ENCODE measurements at places on chromosomes 2 and 18.

DNA sequence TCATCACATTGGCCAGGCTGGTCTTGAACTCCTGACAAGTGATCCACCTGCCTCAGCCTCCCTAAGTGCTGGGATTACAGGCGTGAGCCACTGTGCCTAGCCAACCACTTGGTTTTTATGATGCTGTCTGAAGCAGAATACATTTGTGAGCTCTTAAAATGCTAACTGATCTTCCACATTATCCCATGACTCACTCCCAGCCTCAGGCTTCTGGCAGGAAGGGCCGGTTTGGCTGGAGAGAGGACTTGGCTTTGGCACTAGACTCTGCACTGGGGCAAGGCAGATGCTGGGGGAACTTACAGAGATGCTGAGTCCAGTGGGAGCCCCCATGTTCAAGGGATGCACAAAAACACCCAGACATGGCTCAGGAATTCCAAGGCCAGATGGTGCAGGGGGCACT, 40.5 kb upstream of the SH3BP4 start:
- peak; percentile 36 for DNase-seq

GRCh38 chr18:10852385-10853303, 296.7 kb downstream of the PIEZO2 start:
- DNase-seq: no peak

GRCh38 chr18:22604986-22605421, 187.3 kb upstream of the CTAGE1 start:
- DNase-seq: no peak

- no peak for DNase-seq
These were observed 809.8 kb downstream of the RNF144A start for GRCh38 chr2:7726989-7727388.
